Retinal pigment epithelial cell (primary cell): ENCODE measurements at places on chromosomes 7 and 10.

DNA sequence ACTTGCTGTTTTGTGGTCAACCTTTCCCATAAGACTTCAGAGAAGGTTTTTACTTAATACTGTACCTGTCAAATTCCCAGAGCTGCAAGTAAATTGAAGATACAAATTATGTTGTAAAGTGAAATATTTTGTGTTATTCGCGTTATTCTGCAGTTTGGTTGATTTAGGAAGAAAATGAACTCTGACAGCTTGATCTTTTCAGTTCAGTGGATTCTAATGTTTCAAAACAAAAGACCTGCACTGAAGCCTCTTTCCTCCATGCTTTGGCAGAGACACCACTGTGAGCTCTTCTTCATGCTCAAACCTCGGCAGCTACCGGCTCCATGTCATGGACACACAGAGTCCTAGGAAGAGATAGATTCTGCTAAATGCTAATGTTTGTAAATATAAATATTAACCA is 75.7 kb upstream of the INSYN2A start:
- no peak for DNase-seq

DNA sequence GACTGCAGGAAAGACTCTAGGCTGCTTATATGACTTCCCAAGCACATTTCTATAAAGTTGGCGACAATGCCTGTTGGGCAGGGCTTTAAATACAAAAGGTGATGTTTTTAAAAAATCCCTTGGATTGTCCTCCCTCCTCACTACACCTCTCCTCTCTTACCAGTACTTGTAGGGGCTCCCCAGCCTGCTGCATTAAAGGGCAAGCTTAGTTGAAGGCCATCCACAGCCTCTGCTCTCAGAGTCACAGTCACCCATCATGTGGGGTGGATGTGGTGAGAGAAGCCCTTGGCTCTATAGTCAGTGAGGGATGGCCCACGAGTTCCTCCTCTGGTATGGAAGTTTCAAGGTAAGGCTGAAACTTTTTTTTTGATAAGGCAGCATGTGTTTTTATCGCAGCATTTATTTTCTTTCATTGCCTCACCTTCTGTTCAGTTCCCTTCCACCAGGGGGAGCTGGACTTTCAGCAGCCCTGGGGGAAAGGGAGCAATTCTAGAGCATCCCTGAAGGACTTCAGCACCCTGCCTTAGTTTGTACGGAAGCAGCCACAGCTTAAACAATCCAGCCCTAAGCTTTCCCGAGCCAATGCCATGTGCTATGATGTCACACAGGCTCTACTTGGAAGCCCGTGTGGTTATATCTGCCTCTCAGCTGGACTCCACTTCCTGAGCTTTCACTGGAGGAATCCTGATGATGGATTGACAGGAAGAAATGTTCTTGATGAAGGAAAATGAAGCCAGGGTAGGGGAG is 131.9 kb downstream of the CALCR start:
- no peak for DNase-seq

DNA sequence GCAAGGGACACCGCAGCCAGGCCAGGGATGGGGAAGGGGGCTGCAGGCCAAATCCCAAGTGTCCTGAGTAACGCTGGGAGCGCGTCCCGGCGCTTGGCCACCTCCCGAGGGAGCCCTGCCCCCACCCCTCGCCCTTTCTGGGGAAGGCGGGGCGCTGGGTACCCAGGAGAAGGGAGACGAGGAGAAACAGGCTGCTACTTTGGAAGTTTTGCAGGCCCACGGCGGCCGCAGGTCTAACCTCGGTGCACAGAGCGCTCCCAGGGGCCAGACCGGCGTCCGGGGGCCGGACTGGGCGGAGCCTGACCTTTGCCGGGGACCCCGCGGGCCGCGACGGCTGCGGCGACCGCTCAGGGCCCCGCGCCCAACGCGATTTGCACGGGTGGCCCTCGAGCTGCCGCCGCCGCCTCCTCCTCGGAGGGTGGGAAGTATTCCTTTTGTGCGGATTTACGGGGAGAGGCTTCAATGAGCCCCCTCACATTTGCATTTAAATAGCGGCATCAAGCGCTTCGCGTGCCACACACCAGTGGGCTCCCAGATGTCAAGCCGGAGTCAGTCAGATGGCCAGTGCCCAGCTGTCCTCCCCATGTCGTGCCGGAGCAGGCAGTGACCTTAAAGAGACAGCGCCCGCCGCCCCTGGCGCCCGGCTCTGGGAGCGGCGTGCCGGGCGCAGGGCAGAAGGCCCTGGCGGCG is 3.0 kb upstream of the EBF3 start:
- no peak for DNase-seq

GRCh38 chr10:10915215-10915614 is 102.5 kb upstream of the CELF2 start:
- no peak for DNase-seq

GRCh38 chr7:55132550-55132889 is 113.7 kb downstream of the EGFR start:
- no peak for DNase-seq

GRCh38 chr10:44071479-44071878 is 313.4 kb downstream of the CXCL12 start:
- DNase-seq, result no peak

DNA sequence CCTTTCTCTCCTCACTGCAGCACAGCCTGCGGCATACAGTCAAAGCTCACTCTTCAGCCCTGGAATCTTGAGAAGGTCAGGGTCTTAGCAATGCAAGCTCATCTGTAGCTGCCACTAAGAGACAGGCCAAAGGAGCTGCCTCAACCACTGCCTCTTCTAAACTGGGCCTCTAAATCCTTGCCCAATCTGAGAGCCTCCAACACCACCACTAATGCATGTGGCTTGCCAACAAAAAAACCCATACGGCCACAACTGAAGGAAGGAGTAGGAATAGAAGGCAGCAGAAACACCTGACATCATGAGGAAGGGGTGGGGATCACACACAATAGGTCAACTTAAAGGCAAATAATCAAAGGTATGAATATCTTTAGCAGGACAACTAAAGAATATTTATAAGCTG is 183.8 kb downstream of the SRPK2 start:
- DNase-seq, result no peak

DNA sequence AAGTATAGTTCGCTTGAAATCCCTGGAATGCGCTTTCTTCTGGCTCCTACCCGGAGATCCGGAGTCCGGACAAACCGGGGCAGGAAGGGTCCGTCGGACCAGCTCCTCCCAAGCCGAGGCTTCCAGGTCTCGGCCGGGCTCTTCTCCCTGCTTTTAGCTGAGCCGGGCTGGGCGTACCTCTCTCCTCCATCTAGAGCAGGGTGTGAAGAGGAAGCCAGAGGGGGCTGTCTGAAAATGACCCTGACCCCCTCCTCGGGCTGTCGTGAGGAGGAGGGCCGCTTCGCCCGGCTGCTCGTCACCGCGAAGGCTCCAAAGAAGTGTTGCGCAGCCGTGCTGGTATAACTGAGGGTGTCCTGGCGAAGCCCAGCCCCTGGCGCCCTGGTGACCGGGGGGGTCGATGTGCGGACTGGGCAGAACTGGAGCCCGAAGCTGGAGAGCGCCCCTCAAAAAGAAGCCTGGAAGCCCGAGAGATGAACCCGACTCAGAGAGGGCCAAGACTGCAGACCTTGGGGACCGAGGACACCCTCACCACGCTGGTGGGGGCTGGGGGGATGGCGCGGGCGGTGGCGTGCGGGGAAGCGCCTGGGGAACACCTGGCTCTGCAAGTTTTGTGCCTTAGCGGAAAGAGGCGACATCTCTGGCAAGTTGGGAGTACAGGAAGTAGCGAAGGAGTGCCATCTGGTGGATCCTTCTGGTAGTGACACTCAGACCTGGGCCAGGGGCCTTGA is 5.7 kb downstream of the KAZALD1 start:
- no peak for DNase-seq

DNA sequence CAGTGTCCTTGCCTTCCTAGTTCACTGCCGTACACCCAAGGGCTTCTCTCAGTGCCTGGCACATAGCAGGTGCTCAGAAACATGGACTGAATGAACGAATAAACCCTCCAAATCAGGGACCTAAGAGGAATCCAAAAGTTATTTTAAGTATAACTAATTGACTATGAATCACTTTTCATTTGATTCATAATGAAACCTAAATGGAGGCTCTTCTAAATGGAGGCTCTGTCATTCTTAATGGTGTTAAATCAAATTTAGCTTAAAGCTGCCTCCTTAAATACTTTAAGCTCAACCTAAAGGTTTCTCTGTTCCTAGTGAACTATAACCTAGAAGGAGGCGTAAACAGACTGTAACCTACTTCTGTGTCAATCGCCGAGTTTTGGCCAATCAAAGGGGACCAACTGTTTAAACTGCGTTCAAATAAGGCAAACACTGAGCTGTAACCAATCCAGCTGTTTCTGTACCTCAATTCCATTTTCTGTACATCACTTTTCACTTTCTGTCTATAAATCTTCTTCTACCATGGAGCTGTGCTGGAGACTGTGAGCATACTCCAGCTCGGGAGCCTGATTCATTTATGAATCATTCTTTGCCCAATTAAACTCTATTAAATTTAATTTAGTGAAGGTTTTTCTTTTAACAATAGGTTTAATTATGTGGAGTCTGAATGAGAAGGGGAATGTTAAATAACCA is 11.0 kb downstream of the PYROXD2 start:
- no peak for DNase-seq

- no peak for DNase-seq
These were observed 63.5 kb downstream of the ZNF365 start for GRCh38 chr10:62437696-62438095.

DNA sequence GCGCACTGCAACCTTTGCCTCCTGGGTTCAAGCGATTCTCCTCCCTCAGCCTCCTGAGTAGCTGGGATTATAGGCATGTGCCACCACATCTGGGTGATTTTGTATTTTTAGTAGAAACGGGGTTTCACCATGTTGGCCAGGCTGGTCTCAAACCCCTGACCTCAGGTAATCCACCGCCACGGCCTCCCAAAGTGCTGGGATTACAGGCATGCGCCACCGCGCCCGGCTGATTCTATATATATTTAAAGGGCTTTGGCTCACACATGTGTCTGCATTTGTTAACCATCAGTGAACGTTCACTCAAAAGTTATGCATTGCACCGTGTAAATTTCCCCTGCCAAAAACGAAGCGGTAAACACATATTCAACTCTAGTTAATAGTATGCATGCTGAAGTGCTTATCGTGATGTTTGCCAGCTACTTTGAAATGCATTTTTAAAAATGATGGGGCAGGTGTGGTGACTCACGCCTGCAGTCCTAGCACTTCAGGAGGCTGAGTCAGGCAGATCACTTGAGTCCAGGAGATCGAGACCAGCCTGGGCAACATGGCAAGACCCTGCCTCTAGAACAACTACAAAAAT is 17.7 kb upstream of the WIPI2 start:
- DNase-seq, result no peak

GRCh38 chr10:47078393-47079203 is 167.4 kb downstream of the PTPN20 start:
- no peak for DNase-seq

GRCh38 chr10:43671659-43672531 is 23.2 kb upstream of the ZNF32 start:
- peak; percentile 23 for DNase-seq

DNA sequence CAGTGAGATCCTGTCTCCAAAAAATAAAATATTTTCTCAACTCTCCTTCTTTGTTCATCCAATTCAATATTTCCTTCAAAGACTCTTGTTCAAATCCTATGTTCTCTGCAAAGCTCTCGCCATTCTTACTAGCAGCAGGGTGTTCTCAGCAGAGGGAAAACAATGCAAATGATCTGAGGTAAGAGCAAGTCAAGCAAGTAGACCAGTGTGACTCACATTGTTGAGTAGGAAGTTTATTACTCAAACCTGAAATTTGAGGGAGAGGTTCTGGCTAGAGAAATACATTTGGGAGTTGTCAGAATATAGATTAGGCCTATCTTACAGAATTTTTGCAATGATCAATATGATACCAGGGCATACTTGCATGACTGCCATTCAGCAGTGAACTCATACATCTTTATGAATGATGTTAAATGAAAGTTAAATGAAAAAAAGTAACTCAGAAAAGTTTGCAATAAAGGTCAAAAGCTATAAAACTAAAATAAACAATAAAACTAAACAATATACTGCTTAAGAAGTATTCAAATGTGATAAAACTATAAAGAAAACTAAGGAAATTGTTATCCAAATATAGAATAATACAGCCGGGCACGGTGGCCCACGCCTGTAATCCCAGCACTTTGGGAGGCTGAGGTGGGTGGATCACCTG is 5.8 kb downstream of the IDE start:
- DNase-seq, result no peak

GRCh38 chr10:51838471-51838870 is 139.1 kb upstream of the CSTF2T start:
- no peak for DNase-seq

GRCh38 chr10:81108516-81109199 is 571.0 kb downstream of the SH2D4B start:
- no peak for DNase-seq

- no peak for DNase-seq
These were observed 115.5 kb downstream of the BUB3 start for GRCh38 chr10:123269675-123270074.

- no peak for DNase-seq
These were observed 4.5 kb upstream of the LRRC18 start for GRCh38 chr10:48944171-48944570.

DNA sequence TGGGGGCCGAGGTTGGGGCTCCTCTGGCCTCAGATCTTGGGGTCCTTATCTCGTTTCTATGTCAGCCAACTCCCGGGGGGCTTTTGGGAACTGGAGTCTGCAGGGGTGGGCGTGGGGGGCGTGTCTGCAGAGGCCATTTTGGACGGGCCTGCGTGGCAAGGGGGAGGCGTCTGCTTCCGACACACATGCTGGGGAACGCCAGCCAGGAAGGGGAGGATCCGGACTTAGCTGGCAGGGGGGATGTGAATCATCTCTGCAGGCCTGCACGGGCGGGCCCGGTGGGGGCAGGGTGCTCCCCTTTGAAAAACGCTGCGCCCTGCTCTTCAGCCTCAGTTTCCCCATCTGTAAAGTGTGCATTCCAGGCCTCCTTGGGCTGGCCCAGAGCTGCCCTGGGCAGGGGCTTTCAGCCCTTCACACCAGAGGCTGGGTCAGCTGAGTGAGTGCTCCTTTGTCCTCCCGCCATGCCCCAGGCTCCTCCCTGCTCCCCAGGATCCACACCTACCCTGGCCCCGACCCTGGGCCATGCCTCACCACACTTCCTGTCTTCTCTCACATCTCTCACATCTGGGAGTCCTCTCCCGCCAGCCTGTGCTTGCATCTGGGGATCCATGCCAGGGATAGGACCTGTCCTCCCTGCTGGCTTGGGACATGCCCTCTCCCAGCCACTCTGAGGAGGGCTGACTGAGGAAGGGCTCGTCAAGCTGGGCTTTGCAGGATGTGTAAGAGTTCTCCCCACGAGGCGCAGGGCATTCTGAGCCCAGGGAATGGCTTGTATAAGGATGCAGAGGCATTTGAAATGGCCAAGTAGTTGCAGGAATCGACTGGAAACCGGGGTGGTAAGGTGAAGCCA is 172.6 kb upstream of the TNRC18 start:
- DNase-seq, result no peak

GRCh38 chr10:27644307-27644939 is 101.2 kb downstream of the MKX start:
- DNase-seq, result no peak

DNA sequence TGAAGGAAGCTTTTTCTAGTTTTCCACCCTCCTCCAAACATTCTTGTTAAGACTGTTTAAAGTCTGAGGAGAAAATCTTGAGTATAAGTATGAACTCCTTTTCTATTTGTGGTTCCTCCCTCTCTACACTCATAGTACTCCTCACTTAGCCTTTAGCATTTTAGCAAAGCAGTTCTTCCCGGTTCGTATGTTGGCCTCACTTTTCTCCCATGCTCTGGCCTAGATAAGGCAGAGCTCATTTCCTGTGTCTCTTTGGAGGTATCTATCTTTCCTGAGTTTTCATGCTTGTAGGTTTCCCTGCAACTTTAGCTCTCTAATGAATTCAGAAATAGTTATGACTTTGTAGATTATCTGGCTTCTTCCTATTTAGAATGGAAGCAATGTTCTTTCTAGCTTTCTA is 5.9 kb upstream of the OR2F1 start:
- DNase-seq, result no peak

- DNase-seq, result peak; percentile 81
These were observed 145.7 kb upstream of the RHEB start for GRCh38 chr7:151665368-151665767.
